ENCODE measurements at places on chromosomes 13 and 19.

GRCh38 chr19:5417495-5418436 lies 37.5 kb upstream of the ZNRF4 start:
- DNase-seq: no peak

DNA sequence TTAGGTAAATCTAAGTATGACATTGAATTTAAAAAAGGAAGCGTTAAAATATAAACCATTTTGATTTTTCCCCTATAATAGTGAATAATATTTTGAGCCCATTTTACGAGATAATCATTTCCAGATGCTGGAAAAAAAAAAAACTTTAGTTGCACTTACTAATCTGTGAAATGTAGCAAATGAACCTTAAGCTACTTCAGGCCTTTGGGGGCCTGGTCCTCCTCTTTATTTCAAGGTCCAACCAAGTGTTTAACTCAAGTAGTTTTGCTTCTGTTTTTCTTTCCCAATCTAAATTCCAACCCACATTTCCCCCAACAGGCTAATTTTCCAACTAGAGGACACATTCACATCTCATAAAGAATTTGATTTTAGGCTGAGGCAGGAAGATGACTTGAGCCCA lies 101.2 kb downstream of the TNFRSF19 start:
- DNase-seq: no peak

GRCh38 chr19:6608940-6609339 lies 18.0 kb upstream of the CD70 start:
- no peak for DNase-seq

- DNase-seq: no peak
Observed at GRCh38 chr19:6593651-6594416, 2.9 kb upstream of the CD70 start.

DNA sequence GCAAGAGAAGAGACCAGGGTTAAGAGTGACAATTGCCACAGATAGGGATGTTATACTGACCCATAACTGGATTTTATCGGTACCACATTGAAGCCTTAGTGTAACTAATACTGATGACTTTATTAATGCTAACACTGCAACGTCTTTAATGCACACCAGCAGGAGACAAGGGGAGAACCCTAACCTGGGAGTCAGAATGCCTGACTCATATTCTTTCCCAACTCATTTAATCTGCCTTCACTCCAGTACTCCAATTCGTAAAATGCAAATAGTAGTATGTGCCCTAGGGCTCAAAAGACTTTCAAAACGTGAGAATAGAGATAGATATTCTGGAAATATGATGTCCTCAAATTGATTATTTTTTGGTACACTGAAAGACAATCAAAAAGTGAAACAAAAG lies 62.4 kb downstream of the GPC6 start:
- no peak for DNase-seq

DNA sequence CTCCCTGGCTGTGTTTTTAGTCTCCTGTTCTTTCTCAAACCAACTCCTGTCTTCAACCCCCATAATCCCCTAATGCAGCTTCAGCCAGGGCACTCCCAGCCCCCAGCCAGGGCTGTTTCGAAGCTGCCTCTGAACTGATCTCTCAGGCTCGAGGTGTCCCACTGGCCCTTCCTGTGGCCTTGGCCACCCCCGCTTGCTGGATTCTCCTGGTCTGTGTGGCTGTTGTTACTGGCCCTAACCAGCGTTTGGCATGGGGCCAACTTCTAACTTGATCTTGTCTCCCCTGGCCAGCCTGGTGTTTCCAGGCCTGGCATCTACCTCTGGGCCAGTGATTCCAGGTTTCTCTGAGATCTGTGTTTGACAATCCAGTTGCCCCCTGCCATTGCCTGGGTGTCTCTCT lies 11.0 kb downstream of the XAB2 start:
- DNase-seq: no peak

- peak; percentile 8 for DNase-seq
Observed at GRCh38 chr19:49422407-49423070, 702 bp downstream of the PTH2 start.

DNA sequence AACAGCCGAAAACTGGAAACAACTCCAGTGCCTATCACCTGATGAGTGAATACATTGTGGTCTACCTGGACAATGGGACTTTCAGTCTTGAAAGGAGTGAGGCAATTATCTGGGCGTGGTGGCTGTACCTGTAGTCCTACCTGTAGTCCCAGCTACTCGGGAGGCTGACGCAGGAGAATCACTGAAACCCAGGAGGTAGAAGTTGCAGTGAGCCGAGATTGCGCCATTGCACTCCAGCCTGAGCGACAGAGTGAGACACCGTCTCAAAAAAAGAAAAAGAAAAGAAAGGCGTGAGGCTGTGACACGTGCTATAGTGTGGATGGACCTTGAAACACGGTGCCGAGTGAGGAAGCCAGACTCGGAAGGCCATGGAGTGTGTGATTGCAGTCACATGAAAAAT lies 4.1 kb upstream of the NTN5 start:
- DNase-seq: no peak

DNA sequence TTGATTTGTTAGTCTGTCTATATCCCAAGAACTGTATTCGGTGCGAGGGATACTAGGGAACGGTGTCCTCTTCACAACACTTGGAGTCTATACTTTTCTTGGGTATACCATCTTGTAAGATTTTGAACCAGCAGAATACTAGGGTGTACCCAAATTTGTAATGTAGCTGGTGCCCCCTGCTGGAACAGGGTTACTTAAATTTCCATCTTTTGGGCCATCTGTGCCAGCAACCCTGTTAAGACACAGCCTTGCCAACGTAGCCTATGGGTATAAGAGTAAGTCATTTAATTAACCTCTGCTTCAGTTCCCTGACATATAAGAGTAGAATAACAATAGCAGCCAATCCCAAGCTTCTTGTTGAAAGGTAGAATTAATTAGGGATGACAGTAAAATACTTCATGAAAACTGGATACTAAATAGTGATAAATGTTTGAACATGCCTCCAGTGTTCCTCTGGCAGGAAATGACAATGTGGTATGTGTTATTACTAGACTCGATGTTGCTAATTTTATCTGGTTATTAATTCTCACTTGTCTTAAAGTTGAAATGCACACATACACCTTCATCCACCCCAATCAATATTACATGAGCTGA lies 607.6 kb downstream of the FGF9 start:
- peak; percentile 66 for DNase-seq

DNA sequence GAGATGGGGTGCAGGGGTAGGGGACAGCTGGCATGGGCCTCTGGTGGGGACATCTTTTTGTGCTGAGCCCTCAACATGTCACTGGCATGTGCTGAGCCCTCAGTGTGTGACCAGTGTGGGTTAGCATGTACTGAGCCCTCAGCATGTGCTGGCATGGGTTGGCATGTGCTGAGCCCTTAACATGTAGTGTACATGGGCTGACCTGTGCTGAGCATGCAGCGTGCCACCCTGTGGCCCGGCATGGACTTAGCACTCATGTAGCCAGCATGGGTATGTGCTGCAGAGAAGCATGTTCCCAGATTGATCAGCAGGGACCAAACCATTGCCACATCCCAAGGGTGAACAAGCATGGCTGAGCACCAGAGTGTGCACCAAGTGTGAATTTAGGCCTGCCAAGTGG lies 11.5 kb downstream of the HIPK4 start:
- no peak for DNase-seq

GRCh38 chr19:2253106-2254063 lies 2.8 kb downstream of the JSRP1 start:
- peak; percentile 12 for DNase-seq

DNA sequence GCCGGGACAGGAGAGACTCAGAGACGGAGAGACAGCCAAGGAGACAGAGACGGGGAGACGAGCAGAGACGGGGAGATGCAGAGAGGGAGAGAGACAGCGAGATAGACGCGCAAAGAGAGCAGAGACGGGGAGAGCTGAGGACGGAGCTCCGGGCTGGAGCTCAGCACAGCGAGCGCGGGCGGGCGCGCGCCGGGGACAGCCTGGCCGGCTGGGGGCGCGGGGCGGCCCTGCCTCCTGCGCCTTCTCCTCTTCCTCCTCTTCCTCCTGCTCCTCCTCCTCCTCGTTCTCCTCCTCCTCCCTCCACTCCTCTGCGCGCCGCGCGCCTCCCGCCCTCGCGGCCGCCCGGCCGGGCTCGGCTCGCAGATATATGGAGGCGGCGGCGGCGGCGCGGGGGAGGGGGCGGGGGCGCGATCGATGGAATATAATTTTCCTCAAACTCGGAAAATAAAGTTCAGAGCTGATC lies at the start of gene ERFL:
TSS of gene ERFL (minus strand) at position 229 of the 463 bp plus-strand sequence. CDS start 15,530 bp downstream, outside the sequence.
- DNase-seq: no peak

GRCh38 chr13:46996316-46997030 lies 99.6 kb upstream of the HTR2A start:
- no peak for DNase-seq

GRCh38 chr19:1362387-1363257 lies 21.1 kb upstream of the NDUFS7 start:
- no peak for DNase-seq

GRCh38 chr13:100497389-100497788 lies 91.2 kb downstream of the GGACT start:
- no peak for DNase-seq

DNA sequence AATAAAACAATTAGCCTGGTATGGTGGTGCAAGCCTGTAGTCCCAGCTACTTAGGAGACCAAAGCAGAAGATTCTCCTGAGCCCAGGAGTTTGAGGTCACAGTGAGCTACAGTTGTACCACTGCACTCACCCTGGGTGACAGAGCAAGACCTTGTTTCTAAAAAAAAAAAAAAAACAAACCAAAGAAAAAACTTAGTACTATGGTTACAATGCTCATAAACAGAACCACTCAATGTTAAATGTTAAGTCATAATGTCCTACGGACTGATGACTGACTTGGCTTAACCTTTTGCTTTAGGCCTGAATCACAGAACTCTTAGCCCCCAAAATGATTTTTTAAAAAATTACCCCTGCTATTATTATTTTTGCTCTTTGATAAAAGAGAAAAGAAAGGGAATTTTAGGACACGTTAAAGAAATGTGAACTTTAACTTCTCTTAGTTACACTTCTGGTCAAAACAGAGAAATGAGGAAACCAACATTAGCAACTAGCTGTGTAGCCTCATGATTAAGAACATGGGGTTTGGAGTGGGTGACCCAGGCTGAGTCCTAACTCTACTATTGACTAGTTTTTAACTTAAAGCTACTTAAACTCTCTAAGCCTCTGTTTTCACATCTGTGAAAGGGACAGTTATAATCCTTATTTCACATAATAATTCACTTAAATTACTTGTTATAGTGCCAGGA lies 13.7 kb upstream of the ELF1 start:
- no peak for DNase-seq

- no peak for DNase-seq
Observed at GRCh38 chr13:33249066-33249465, 36.5 kb downstream of the STARD13 start.

- DNase-seq: no peak
Observed at GRCh38 chr19:13104360-13104847, 1.7 kb upstream of the LYL1 start.

DNA sequence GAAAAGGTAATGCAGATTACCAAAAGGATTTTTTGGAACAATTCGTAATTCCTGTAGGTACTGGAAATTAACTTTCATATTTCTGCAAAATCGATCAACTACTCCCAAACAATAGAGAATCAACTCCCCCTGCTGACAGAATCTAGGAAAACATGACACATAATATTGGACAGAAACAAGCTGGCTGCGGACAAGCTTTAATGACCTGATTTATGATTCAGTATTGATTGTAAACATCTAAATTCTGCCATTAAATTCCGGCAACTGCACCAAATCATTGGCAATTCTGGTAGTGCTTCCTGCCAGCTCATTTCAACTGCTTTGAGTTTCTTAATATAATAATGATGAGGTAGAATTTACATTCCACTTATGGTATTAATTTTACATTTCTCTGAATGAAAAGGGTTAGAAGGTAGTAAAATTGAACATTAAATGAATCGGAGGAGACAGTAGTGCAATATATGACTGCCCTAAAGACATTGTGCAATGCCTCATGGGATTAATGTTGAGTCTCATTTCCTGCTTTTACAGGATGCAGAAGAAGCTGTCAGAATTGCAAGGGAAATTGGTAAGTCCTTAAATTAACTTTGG lies 146.5 kb downstream of the PCCA start:
- peak; percentile 85 for DNase-seq

GRCh38 chr13:113364311-113364889 lies 470 bp upstream of the GRTP1 start:
- DNase-seq: no peak

DNA sequence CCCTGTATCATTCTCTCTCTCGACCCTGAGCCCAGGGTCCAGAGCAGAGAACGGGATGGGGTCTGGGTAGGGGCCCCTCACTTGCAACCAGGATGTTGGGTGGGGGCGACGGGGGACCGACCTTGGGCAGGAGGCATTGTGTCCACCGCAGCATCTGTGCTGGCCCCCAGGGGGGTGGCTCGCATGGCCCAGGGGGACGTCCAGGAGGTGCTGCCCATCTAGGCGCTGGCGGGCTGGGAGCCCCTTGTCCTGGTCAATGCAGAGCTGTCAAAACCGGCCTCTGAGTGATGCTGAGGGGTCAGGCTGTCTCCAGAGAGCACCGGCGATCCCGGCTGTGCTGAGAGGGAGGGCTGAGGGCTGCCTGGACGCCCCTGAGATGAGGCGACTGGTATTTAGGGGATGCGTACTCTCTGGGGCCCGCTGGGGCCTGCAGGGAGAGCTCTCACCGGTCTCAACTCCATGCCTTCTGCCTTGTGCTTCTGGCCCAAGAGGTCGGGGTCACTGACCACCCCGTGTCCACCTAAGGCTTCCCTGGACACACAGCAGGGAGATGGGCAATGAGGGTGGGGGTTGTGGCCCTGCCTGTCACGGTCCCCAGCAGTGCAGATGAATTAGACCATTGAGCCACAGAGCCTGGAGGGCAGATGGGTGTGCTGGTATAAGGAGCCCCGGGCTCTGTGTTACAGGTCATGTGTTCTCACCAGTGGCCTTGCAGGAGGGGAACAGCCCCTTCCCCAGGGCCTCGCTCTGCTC lies 8.6 kb downstream of the RPS9 start:
- DNase-seq: no peak

DNA sequence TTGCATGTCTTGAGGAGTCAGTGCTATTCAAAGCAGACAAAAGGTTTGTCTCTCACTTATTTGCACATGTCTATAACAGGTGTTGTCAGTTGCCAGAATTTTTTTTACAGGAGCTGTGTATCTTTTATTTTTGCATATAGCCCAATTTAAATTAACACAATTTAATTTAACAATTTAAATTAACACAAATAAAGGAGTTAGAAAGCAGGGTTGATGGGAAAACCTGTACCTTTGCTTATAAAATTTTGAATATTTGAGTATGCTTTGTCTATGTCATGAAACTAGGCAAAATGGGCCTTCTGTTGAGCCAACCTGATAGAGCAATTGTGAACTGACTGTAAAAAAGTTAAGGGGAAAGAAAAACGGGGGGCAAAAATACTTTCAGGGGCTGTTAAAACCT lies 78.0 kb downstream of the MAP4K1 start:
- DNase-seq: no peak

All from NCI-H1092 treated with DMSO at 0.1 percent for 48 hours (cell line).